ENCODE measurements at places on chromosomes 1 and 21.
A peak's percentile ranks its signal among the peaks of the same experiment; 100 is the strongest.

- no peak for DNase-seq
These were observed 272.9 kb downstream of the NEGR1 start for GRCh38 chr1:72009173-72010093.

DNA sequence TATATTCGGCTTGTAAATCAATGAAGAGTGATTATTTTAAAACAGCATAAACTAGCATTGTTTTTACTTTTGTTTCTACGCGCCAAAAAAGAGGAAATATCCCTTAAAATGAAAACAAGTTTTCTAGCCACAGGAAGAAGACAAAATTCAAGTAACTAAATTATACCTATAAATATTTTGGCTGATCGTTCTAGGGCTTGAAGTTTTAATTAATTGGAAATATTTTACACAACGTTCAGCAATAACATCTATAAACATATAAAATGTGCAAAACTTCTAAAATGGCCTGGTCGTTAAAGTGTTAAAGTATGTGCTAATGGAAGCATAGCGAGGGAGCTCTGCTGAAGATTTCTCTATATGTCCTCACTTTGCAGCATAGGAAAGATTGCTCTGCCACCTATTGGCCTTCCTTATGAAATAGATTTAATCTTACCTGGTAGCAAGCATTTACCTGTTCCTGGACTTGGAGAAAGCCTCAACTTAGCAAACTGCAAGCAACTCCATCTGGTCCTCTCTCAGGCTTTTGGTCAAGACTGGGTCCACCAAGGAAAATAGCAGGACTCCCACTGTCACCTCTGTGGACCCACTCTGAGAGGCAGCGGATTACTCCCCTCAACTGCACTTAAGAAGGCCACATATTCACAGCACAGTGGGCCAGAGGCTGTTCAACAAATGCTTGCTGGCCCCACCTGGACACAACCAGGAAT is 351.3 kb upstream of the RUNX1 start:
- DNase-seq = no peak

- no peak for DNase-seq
These were observed 5.4 kb upstream of the SLC45A1 start for GRCh38 chr1:8312235-8313218.

- no peak for DNase-seq
These were observed 51.9 kb upstream of the PRRC2C start for GRCh38 chr1:171433451-171433850.

DNA sequence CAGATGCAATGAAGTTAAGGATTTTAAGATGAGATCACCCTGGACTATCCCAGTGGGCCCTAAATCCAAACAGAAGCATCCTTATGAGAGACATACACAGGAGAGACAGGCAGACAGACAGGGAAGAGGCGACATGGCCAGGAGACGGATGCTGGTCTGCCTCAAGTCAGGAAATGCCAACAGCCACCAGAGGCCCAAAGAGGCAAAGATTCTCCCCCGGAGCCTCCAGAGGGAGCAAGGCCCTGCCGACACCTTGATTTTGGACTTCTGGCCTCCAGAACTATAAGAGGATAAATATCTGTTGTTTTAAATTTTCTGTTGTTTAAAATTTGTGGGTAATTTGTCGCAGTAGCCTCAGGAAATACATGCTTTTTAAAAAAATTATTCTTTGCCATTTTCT is 116.4 kb downstream of the GLIS1 start:
- no peak for DNase-seq

- DNase-seq = no peak
These were observed 516.7 kb upstream of the B3GALT2 start for GRCh38 chr1:193703121-193703520.

DNA sequence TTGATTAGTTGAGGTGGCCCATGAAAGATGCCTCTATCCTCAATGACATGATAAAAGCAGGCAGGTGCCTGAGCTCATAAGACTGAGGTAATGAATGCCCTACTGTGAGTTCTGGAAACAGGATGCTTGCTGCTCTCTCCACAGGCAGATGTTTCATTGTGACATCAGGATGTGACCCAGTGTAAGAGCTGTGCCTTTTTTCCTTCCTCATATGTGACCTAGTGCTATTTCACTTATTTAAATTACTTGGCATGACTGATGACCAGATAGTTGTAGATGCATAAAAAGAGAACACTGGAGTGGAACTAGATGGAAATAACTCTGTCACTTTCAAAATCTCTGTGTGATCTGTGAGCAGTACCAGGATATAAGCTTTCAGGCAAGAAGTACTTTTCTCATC is 31.9 kb downstream of the KIF14 start:
- DNase-seq = no peak

- DNase-seq = peak; percentile 68
These were observed 28.6 kb upstream of the PLEKHG5 start for GRCh38 chr1:6519935-6520671.

DNA sequence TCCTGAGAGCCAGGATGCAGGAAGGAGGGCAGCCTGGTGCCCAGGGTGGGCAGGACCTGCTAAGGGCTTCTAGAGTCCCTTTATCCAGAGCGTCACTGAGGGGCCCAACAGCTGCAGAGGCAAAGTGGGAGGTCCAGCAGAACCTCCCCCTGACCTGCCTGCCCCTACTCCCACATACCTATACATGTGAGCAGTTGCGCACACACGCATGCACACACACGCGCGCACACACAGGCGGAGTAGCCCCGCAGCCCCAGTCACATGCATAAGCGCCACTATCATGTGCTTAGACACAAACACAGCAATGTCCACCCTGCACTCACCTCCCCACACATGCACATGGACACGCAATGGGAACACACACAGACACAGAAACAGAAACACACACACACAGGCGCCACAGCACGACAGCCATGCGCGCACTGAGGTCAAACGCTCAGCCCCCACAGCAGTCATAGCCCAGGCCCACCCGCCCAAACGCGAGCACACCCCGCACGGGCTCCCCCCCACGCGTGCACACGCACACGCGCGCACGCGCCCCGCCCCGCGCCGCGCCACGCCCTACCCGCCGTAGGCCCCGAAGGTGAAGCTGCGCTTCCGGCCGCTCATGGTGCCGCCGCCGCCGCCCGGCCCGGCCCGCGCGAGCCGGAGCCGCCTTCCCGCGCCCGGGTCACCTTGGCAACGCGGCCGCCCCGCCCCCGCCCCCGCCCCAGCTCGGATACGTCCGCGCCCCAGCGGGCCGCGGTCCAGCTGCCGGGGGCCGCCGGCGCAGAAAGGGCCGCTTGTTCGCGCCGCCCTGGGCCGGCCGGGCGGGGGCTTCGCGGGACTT is 17.7 kb downstream of the RAP1GAP start:
- no peak for DNase-seq

DNA sequence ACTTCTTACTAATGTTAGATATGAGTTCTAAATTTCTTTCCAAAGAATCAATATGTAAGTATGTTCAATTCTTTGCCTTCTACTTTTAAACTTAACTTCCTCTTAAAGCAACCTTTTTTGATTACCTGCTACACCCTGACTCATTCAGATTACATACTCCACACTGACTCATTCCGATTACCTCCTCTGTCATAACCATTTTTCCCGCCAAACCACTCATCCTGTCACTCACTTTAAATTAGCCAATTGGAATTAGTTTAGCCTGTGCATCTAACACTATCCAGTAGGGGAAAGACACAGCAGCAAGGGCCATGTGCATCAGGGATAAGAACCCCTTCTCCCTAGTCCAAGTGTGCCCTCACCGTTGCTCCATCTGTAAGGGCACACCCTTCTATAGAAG is 815.5 kb downstream of the BRINP3 start:
- no peak for DNase-seq

DNA sequence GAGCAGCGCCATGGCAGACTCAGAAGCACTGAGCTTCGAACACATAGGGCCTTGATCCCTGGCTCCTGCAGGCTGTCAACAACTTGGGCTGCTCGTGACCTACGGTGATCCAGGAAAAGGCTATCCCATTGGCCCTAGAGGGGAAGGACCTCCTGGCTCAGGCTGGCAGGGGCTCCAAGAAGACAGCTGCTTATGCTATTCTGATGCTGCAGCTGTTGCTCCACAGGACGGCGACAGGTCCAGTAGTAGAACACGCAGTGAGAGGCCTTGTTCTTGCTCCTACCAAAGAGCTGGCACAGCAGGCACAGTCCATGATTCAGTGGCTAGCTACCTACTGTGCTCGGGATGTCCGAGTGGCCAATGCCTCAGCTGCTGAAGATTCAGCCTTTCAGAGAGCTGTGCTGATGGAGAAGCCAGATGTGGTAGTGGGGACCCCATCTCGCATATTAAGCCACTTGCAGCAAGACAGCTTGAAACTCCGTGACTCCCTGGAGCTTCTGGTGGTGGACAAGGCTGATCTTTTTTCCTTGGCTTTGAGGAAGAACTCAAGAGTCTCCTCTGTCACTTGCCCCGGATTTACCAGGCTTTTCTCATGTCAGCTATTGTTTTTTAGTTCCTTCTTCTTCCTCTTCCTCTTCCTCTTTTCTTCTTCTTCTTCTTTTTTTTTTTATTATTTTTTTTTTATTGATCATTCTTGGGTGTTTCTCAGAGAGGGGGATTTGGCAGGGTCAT is 18.9 kb downstream of the ITLN2 start:
- no peak for DNase-seq

DNA sequence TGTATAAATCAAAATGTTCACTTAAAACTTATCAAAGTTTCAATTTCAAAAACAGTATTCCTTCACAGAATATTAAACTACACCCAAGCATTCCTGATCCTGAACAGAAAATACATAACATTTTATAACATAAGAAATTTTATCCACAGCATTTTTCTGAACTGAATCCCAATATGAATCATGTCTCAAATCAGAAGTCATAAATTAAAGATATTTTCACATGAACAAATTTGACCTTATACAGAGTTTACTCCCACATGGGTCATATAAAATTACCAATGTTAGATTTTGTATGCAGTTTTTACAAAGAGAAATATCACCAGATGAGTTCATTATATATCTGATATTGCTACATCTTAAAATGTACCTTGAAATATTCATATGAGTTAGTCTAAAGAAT is 48.6 kb upstream of the ASPM start:
- no peak for DNase-seq

DNA sequence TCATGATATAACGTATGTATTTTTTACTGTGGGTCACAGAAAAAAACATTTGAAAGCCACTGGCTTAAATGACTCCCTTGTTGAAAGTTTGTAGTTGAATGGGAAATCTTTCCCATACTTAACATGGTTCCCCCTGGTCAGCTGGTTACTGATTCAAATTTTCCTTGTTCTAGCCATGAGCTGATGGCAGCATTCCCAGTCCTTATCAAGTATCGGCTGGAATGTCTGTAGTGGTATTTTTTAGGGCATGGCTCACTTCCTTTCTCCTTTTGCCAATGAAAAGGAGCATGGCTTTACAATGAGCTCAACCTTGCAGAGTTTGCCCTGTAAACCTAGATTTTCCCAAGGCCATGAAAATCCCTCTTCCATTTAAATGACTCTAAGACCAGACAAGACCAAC is 55.7 kb downstream of the GIPC2 start:
- peak; percentile 94 for DNase-seq

DNA sequence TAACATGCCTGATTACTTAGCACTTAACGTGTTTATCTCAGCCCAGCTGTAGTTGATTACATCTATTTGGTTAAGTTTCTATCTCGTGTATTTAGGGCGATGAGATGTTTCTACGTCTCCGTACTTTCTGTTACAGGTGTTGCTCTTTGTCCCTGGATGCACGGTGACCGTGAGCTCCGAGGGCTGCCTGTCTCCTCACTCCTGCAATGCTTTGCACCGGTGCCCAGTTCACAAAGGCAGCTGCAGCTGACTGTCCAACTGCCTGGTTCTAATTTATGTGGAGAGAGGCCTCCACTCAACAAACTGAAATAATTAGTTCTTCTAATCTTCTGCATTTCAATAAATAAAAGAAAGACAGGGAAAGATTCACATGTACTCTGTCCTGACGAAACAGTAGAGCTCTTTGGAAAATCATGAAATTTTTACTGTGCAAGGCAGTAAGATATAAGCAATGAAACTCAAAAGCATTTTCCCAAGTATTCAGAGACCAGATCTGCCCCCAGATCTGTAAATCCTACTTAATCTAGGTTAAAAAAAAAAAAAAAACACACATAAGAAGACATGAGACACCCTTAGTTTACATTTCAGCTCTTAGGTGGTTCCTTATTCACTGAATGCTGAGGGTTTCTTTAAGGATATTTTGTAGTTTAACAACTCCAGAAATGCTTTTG is 108.2 kb downstream of the TGFBR3 start:
- DNase-seq = no peak

GRCh38 chr1:119347858-119348257 is 20.7 kb upstream of the HAO2 start:
- DNase-seq = no peak

GRCh38 chr1:204507317-204508105 is 8.7 kb upstream of the MDM4 start:
- no peak for DNase-seq

- no peak for DNase-seq
These were observed 48.1 kb upstream of the KCNA3 start for GRCh38 chr1:110722807-110723206.

GRCh38 chr1:25081496-25081895 is 150.8 kb downstream of the SYF2 start:
- no peak for DNase-seq

DNA sequence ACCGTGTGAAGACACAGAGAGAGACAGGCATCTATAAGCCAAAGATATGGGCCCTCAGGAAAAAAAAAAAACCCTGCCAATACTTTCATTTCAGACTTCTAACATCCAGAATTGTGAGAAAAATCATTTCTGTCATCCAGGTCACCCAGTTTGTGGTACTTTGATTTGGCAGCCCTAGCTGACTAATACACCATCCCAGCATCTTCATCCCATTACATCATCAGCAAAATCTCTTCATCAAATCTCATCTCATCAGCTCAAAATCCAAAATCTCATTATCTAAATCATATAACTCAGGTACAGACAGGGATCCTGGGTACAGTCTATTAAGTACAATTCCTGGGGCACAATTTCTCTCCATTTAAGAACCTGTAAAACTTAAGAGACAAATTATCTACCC is 51.9 kb upstream of the GJA8 start:
- DNase-seq = no peak

DNA sequence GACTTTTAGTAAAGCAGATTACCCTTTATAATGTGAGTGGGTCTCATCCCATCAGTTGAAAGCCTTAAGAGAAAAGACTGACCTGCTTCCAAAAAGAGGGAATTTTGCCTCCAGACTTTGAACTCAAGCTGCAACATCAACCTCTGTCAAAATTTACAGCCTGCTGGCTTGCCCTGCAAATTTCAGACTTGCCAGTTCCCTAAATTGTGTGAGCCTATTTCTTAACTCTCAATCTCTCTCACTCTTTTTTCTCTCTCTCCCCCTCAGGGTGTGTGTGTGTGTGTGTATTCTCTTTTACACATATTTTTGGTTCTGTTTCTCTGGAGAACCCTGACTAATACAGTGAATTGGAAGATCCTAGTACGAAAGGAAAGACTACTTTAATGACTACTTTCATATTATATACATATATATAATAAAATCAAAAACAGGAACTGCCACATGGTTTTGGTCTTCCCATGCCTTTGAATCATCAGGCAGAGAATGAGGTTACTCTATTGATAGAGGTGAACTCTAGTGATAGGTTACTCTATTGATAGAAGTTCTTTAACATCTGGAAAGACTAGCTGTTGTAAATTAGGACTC is 6.4 kb downstream of the OR2C3 start:
- DNase-seq = no peak
